ENCODE measurements at places on chromosomes 12 and 14.

- DNase-seq: no peak
Observed at GRCh38 chr12:113867258-113867657, 98.9 kb downstream of the RBM19 start.

DNA sequence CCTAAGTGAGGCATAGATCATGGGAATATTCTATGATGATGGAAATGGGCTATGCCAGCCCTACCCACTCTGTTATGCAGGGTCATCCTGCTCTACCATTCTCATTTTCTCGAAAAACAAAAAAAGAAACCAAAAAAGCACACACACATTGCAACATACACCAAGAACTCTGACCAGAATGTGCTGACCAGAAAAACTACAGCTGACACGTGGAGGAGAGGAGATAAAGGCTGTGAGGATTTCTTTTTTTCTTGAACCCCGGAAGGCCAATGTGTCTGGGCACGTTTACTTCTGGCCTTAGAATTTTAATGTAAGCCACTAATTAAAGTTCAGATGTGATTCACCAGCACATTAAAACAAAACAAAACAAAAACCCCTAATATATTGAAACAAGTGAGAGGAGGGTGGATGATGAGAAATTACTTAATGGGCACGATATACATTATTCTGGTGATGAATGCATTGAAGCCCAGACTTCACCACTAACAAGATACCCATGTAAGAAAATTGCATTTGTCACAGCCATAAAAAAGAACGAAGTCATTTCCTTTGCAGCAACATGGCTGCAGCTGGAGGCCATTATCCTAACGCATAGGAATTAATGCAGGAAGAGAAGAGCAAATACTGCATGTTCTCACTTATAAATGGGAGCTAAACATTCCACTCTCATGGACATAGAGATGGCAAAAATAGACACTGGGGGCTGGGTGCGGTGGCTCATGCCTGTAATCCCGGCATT lies 66.3 kb upstream of the PLEKHG3 start:
- no peak for DNase-seq

DNA sequence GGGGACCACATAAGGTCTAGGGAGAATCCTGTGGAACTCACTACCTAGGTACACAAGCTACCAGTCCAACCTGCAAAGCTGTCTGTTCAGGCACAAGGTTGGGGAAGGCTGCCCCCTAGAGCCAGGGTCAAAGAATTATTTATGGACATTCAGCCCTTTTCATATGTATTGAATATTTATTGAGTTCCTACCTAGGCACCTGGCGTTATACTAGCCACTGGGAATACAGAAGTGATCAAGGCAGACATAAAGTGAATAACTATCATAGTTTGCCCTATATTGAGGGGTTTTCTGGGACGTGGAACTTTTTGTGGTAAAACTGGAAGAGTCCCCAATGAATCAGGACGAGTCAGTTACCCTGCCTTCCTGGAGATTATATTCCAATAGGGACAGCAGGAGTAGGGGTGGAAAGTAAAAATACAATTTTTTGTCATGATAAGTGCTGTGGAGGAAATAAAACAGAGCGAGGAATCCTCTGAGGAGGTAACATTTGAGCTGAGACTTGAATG lies 5.8 kb upstream of the SLC48A1 start:
- no peak for DNase-seq

GRCh38 chr12:57127101-57127725 lies 1.1 kb upstream of the LRP1 start:
- no peak for DNase-seq

DNA sequence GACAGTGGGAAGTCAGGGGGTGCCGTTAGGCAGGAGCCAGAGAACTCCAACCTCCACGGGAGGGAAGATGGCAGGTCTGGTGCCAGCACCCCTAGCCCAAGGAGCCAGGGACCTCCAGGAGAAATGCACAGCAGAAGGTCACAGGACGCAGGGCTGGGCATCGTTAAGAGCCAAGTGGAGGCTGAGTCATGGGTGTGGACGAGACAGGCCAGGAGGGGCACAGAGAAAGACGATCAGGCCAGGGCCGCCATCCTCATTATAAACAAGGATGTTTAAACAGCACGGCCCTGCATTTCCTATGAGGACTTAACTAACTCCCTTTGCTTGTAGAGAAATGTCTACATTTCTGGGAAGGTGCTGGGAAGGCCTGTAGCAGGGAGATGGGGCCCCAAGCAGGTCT lies 77.9 kb upstream of the FZD10 start:
- no peak for DNase-seq

- DNase-seq: no peak
Observed at GRCh38 chr12:27428466-27428865, 18.1 kb upstream of the SMCO2 start.

DNA sequence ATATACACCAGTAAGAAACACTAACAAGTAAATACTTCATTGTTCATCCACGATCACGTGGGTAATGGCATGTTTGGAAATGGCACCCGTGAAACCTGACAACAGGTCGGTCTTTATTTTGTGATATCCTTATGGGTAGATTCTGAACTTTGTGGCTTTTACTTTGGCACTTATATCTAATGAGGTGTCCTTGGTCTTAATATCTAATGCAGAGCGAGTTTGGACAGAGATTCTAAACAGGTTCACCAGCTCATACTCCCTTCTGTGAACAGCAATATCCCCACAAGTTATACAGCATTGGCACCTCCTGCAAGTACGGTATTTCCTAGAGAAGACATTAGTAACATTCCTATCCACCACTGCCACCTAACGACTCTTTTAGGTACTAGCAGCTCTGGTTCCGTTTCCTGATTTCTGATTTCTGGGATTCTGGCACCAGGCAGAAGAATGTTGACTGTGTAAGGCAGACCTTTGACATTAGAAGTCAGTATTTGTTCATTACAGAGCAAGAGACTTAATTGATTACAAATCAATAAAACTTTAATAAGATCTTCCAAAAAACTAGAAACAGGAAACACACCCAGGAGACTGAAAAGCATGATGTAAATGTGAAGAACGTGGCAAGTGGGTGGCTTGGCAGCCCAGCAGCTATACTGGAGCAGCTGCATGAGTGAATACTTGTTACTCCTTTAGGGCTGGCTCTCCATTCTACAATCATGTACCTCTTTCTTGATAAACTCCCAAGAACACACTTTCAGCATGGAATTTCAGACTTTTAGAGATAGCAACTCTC lies 2.5 kb downstream of the ANG start:
- no peak for DNase-seq

GRCh38 chr12:117359029-117359845 lies 2.2 kb downstream of the NOS1 start:
- DNase-seq: no peak

- DNase-seq: no peak
Observed at GRCh38 chr12:63855299-63855698, 10.8 kb downstream of the SRGAP1 start.

GRCh38 chr14:21534576-21534975 lies 8.4 kb upstream of the SALL2 start:
- no peak for DNase-seq

DNA sequence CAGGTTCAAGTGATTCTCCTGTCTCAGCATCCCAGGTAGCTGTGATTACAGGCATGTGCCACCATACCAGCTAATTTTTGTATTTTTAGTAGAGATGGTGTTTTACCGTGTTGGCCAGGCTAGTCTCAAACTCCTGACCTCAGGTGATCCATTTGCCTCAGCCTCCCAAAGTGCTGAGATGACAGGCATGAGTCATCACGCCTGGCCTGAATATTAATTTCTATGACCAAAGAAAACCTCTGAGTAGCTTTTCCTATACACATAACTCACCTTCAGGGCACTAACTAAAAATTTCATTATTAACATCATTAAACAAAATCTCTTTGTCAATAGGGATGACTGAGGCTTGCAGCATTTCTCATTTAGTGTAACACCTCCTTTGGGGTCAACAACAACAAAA lies 259.6 kb upstream of the KRR1 start:
- DNase-seq: no peak

DNA sequence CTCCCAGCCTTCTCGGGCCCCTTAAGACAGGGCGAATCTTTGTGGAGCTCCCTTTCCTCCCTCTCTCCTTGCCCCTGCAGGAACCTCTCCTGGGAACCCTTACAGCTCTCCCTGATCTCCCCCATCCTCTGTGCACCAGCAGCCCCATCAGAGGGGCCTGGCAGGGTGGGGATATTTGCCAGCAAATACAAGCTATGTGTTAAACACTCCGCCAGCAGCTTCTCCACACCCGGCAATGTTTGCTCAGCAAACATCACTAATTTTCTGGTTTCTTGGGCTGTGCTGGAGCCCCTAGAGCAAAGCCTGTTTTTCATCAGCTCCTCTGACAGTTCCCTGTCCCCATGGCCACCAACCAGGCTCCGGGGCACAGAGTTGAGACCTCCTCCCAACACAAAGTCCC lies 147.5 kb upstream of the LHX5 start:
- DNase-seq: no peak

GRCh38 chr12:47896633-47897032 lies 8.2 kb downstream of the VDR start:
- DNase-seq: peak; percentile 63

DNA sequence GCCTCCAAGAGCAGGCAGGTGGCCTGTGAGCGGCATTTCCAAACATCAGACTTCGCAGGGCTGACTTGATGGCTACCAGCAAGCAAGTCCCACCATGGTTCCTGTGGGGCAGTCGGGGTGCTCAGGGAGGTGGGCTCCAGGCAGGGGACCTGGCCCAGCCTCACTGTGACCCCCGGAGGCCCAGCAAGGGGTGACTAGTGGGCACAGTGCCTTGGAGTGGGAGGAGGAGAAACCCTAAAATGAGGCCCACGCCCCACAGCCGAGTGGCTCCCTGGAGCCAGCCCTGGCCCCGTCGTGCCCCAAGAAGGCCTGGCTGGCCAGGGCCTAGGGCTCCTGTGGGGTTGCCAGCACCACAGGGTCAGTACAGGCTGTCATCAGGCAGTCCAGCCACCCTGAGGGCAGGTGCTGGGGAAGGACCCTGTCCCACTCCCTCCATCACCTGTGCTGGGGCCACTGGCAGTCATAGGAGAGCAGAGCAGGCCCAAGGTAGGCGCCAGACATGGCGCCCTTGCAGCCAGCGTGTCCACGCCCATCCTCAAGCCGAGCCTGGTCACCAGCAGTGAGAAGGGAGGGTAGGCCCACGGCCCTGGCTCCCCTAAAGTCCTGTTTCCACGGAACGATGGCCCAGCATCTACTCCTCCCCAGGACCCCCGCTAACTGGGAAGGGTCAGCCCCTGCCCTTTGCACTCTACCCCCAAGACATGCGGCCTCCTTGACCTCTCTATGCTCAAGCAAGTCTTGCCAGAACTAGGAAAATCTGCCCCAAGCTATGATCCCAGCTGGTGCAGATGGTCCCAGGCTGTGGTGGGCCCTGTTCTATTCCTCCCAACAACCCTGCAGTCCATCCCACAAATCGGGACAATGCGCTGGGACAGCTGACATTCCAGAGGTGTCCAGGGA lies 144.2 kb upstream of the C14orf180 start:
- no peak for DNase-seq

- DNase-seq: no peak
Observed at GRCh38 chr14:37546621-37547447, 48.2 kb downstream of the FOXA1 start.

DNA sequence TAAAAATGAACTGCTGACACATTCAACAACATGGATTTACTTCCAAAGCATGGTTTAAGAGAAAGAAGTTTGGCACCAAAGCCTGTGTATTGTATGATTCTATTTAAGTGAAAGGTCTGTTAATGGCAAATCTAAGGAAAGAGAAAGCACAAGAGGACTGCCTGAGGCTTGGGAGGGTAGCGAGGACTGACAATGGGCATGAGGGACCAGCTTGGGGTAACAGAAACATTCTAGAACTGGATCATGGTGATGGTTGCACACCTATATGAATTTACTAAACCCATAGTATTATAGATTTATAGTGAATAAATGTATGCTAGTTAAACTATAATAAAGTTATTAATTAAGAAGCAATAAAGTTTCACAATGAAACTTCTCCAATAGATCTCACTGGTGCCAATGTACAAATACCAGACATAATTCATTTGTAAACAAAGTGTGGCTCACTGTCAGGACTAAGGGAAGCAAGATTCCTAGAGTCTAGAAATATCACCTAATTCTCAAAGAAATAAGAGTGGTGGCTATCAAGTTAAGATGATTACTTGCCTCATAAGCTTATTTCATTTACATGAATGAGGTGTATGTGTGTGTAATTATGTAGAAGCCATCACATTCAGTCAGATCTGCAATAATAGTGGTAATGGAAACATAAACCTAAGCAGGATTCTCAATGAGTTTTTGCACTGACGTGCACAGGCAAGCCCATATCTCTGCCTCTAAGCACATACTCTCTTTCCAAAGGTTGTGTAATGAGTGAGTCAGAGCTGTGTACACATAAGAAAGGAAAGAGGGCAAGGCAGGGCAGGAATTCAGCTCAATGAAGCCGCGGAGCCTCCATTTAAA lies 353.4 kb downstream of the KCNH5 start:
- peak; percentile 24 for DNase-seq

- DNase-seq: no peak
Observed at GRCh38 chr12:14775636-14775980, 27.7 kb downstream of the WBP11 start.

- DNase-seq: no peak
Observed at GRCh38 chr14:96710060-96710666, 87.0 kb upstream of the VRK1 start.

DNA sequence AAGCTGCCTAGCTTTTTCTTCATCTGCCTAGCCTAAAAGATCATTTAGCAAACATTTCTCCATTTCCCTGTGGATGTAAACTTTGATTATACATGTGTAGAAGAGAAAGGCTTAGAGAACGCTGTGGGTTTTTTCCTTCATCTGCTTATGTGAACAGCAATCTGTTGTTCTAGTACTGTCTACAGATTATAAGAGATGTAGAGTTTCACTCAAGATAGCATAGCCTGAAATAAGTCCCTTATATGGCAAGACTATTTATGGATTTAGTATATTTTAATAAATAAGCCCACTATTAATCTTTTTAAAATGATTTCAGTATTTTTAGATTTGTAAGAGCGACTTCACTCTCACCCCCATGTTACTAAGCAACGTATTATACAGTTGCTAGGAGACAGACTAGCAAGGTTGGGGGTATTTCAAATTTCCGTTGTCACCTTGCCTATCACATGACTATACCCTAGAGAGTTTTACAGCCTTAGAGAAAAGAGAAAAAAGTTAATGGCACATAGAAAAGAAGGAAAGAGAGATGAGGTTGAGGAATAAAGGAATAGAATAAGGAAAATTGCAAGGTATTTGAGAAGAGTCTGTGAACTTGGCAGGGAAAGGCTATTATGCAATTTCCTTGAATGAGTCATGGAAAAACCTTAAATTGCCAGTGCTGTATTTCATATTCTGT lies 12.2 kb upstream of the TUBA1A start:
- DNase-seq: no peak

DNA sequence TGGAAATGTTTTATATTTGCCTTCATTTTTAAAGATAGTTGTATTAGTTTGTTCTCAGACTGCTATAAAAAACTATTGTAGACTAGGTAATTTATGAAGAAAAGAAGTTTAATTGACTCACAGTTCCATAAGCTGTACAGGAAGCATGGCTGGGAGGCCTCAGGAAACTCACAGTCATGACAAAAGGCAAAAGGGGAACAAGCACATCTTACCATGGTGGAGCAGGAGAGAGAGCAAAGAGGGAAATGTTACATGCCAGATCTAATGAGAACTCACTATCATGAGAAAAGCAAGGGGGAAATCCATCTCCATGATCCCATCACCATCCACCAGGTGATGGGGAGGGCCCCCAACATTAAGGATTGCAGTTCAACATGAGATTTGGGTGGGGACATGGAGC lies 35.5 kb upstream of the UNC79 start:
- DNase-seq: no peak

Measured in H54 (cell line).